ENCODE measurements at places on chromosomes 1 and 21. TPM values are rescaled to one million over a fixed set of nuclear protein-coding genes. Genes with fewer than 3 reads are reported as not detected.

GRCh38 chr1:152870831-152871730 is 7.0 kb upstream of the SMCP start:
- DNase-seq = no peak

- DNase-seq = no peak
Observed at GRCh38 chr21:37384416-37384815, 17.8 kb downstream of the DYRK1A start.

DNA sequence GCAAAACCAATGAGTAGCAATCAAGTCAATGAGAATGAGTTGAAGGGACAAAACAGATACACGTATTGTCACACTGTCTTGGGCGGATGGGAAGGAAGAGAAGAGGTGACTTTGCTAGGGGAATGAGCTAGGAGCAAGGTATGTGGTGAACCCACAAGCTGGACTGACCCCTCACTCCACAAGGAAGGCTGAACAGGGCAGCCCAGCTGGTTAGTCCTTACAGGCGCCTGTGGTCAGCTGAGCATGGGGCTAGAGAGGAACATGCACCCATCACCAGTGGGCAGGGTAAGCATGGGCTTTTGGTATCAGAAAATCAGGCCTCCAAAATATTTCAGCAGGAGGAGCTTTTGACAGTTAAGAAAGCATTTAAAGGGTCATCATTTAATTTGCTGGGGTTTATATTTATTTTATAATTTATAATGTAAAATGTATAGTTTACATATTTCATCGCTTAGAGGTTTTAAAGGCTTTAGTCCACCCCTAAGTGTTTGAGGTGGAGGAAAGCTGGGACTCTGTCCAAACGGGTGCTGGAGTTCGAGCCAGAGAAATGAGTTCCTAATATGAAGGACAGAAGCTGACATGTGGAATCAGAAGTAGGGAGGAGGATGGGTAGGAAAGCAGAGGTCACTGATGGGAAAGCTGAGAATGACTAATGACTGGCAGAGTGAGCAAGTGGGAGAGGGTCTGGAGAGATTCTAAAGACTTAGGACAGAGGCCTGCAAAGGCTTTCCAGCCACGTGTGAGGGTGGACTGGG is 22.0 kb upstream of the ACBD6 start:
- no peak for DNase-seq

DNA sequence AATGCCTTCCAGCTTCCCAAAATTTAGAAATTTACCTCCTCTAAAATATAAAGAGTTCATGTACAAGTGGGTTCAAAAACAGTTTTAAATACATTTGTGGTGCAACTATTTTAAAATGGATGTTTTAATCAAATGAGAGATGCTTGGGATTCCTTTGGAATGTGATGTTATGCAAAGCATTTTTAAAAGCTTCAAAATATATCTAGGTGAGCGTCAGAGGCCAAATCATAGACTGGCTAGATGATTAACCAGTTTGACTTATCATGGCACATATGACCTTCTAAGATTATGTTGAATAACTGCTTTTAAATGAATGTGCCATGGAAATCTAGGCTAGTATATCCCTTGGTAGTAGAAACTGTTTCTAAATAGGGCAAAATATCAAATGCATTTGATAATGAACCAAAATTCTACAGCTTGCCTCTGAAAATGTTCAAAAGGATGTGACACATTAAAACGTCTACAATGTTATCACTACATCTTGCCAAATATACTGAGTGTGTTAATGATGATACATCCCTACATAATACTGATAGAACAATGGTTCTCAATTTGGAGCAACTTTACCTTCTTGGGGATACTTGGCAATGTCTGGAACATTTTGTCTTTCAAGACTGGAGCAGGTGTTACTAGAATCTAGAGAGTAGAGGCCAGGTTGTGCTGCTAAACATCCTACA is 650.9 kb upstream of the ADGRL2 start:
- DNase-seq = no peak

DNA sequence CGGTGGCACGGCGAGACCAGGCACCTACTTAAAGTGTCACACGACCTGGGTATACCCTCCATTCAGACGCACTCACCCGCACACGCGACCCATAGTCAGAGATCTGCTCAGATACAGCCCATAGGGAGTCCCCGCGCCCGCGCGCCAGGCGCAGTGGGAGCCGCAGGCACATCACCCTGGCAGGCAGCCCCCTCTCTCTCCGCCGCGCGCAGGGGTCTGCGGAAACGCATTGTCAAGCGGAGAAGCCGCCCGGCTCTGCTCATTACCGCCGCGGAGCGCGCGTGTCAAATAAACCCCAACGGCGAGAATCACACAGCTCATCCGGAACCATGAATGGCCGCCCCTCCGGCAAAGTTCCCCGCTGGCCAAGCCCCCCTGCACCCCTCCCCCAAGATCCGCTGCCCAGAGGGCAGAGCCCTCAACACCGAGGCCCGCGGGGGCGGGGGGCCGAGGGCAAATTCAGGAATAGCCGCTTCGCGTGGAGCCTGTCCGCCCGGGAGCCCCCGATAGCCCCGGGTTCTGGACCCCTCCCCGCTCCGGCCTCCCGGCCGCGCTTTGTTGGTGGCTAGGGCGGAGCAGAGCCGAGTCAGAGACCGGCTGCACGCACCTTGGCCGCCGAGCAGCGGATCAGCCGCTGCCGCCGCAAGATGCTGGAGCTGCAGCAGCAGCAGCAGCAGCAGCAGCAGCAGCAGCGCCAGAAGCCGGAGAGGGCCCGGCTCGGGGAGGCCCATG is 522 bp downstream of the LRP8 start:
- no peak for DNase-seq

GRCh38 chr1:167412072-167412471 is 106.3 kb downstream of the CD247 start:
- DNase-seq = no peak

DNA sequence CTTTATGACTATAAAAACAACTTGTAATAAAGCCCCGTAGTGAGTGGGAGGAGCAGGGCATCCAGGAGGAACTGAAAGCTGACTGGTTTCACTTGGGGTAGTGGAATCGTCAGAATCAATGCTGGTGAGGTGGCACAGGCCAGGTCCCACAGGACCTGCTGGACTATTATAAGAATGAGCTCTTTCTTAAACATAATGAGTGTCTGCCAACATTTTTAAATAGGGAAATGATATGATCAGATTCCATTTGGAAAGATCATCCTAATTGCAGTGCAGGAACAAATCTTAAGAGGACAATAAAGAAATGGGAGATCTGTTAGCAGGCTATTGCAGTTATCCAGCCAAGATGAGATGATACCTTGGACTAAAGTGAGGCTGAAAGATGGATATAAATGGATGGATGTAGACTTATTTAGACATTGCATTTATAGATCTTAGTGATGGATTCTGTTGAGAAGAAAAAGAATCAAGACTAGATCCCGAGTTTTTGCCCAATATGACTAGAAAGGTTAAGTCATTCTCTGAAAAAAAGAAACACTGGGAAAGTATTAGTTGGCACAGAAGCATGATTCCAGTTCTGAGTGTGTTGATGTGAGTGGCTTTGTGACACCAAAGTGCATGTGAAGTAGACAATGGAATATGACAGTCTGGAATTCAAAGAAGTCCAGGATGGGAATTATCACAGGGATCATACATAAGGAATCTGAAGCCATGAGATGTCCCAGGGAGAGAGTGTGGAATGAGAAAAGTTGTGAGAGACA is 153.3 kb upstream of the SGIP1 start:
- DNase-seq = no peak

GRCh38 chr1:203046984-203047630 is 20.8 kb downstream of the PPFIA4 start:
- no peak for DNase-seq

DNA sequence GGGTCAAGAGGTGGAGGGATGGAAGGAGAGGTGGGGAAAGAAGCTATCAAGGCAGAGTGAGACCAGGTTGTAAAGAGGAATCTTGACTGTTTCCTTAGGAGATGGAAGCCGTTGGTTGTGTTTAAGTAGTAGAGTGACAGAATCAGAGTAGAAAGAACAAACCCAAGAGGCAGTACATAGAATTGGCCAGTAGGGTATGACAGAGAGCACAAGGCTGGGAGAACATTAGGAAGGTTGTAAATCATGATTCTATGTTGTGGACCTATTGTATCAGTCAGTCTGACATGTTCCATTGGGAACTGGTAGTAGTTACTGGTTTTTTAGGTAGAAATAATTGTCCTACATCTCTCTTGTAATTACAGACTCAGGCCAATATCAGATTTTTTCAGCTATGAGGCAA is 486.9 kb upstream of the USP24 start:
- DNase-seq = no peak

DNA sequence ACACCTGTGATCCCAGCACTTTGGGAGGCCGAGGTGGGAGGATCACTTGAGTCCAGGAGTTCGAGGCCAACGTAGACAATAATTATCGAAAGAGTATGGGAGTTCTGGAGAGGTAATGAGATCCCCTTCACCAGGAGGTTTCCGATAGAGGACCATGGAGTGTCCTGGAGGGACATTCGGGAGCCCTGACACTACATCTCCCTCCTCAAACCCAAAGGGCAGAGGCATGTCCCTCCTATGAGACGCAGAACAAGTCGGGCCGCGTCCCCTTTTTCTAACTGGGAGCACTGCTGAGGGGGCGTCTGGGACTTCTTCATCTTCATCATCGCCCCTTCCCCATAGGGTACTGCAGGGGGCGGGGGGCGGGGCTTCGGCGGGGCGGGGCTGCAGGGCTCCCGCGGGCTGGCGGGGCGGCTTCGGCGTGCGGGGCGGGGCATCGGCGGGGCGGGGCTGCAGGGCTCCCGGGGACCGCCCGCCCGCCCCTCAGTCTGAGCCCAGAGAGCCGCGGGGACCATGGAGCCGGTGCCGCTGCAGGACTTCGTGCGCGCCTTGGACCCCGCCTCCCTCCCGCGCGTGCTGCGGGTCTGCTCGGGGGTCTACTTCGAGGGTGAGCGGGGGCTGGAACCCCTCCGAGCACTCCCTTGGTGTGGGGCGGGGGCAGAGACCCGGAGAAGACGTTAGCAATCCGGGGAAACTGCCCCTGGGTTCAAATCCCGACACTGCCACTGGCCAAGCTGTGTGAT is at the start of gene THEMIS2:
Gene THEMIS2 (plus strand): TSS at position 486 of the 743 bp plus-strand sequence. CDS start 28 bp downstream, at position 514.
- DNase-seq = no peak

- DNase-seq = no peak
Observed at GRCh38 chr1:185322636-185323035, 5.6 kb upstream of the IVNS1ABP start.

DNA sequence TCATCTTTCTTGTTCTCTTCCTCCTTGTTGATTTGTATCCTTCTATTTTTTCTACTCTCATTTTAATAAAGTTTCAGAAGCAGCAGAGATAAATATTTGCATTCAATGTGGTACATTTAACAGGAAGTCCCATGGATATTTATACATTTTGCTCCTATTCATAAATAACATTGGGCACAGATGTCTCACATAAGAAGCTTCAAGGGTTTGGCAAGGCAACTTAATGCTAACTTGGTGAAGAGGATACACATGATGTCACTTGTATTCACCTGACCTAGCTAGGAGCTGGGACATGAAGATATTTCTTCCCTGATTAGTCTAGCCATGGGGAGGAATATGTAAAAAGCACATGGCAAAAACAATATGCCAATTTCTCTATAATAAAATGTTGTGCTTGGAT is 65.1 kb upstream of the DUSP10 start:
- no peak for DNase-seq

S100A7A gene
- not detected for polyA plus RNA-seq

SYT2 gene
- polyA plus RNA-seq = 1.5 TPM

RRP1B gene
- polyA plus RNA-seq = 32.9 TPM

All from renal cortex interstitium (tissue), 15 donors.